Head of caudate nucleus (tissue), 42 donors: ENCODE measurements at places on chromosomes 5 and 9.

GRCh38 chr5:31952067-31952466 is 222.1 kb downstream of the GOLPH3 start:
- no peak for DNase-seq

DNA sequence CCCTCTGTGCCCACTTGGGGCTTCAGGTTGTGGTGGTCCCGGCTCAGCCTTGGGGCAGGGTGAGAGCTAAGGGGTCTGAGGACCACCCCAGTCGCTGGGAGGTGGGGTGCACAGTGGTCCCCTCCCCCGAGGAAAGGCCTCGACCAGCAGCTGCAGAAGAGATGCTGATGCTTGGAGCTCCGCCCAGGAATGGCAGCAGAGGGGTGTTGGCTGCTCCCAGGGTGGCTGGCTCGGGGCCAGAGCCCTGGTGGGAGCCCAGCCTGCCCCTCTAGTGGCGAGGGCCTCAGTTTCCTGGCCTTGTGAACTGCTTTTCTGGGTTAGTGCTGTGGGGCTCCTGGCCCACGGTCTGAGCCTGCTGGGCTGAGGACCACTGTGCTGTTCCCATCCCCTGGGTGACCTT is 1.2 kb downstream of the DIPK1B start:
- DNase-seq: peak; percentile 44

DNA sequence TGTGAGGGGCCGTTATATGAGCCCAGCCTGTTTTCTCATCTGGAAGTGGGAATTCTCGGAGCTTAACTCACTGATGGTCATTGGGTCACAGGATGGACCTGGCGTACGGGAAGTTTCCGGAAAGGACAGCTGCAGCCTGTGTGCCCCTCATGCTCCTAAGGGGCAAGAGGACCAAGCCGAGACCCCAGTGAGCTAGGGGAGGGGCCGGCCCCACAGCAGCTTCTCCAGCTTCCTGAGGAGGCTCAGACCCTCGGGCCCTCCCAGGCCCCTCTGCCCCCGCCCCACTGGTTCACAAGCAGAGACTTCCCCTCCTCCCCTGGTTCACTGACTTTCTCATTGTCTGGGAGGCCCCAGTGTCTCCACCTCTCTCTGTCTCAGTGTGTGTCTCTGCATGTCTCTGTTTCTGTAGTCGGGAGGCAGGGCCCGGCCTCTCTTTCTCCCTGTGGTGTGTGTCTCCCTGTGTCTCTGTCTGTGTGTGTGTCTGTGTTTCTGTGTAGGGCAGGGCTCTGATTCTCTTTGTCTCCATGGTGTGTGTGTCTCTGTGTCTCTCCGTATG is 32.3 kb upstream of the FIBCD1 start:
- DNase-seq: no peak

- no peak for DNase-seq
Observed at GRCh38 chr5:14227513-14227912, 84.4 kb downstream of the TRIO start.

DNA sequence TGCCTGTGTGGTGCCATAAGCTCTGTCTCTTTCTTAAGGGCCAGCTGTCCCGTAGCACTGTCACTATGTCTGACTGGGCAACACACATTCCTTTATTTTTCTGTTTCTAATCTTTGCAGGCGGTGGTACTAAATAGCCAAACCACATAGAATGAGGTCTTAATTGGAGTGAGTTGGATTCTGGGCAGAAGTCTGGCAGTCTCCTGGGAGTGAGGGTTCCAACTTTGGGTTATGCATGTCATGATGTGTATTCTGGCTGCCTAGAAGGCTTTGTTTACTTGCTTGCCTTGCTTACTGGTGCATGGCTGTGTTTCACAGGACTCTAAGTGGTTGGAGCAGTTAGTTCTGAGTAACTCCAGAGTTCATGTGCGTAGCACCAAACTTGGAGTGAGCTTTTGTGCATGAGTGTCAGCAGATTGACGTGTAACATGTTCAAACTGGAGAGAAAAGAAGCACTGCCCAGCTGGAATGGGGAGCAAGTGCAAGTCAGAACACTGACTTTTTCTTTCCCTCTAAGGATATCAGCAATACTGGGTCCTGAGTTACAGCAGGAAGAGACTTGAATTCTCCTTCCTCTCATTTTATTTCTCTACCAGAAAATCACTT is 185.8 kb downstream of the PCSK1 start:
- no peak for DNase-seq

DNA sequence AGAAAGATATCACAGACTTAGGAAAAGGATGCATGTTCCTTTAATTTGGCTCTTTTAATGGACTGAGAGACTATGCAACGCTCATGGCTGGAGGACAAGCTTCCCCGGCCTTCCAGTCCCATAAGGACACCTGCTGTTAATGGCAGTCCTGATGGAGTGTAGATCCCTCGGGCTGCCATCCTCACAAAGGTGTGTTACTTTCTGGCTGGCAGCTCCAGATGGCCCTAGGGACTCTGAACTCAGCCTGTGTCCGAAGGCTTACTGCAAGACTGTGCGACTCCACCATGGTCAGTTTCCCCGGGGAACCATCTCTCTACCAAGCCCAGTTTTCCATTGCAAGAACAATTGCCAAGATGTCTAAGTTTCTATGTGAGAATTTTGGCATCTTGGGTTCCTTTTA is 25.5 kb upstream of the KCNIP1 start:
- DNase-seq: no peak

DNA sequence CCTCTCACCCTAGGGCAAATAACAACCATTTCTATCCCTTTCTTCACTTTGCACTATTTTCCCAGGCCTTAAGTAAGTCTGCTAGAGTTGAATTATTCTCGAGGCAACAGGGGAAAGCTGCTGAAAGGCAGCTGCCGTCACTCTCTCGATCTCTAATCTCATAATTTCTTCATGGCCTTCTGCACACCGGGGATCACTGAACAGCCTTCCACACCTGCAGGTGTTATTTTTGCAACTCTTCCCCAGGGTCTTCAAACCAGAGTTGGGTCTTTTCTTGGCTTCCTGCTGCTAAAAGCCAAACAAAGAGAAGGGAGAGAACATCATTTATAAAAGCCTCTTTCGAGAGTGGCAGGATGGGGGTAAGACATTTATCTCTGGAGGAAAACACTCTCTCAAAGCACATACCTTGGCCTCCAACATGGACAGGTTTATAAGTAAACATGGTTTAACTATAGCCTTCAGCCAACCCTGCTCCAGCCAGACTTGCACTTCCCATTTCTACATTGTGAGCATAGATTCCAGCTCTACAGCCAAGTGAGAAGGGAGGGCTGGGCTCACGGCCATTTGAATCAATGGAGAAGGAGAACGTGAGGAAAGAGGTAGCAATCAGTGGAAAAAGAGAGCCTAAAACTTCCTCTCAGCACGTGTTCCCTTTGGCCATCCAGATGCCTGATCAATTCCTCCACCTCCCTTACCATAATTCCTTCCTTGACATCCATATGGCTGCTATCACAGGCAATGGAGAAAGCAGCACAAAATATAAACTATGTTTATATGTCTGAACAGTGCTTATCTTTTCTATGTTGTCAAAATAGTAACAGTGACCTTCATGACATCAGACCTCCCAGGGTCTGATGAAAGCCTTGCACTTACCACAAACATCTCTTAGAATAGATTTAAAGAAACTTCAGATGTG is 464.9 kb downstream of the TLE1 start:
- DNase-seq: no peak

GRCh38 chr5:113047234-113047633 is 70.6 kb downstream of the DCP2 start:
- no peak for DNase-seq

- no peak for DNase-seq
Observed at GRCh38 chr9:128102196-128102595, 25.3 kb downstream of the PTGES2 start.

DNA sequence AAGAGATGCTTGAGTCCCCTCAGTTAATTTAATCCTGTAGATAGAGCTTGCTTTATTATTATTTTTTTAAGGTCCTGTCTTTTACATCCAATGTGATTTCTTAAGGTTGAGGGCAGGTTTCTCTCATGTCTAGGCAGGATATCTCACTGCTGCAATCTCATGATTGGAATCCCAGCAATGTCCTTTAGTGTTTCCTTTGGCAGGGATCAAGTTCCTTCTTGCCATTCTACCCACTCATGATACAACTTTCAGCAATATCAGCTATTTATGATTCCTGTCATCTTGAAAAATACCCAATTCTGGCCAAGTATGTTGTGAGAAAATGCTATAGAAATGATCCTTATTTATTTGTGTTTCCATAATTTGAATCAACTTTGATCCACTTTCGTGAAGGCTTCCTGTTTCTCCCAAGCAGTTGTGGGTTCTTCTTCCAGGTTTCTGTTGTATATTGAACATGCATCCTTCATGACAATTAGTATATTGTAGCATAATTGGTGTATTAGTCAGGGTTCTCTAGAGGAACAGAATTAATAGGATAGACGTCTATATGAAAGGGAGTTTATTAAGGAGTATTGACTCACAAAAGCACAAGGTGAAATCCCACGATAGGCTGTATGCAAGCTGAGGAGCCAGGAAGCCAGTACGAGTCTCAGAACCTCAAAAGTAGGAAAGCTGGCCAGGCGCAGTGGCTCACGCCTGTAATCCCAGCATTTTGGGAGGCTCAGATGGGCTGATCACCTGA is 18.4 kb upstream of the VPS13A start:
- DNase-seq: no peak

DNA sequence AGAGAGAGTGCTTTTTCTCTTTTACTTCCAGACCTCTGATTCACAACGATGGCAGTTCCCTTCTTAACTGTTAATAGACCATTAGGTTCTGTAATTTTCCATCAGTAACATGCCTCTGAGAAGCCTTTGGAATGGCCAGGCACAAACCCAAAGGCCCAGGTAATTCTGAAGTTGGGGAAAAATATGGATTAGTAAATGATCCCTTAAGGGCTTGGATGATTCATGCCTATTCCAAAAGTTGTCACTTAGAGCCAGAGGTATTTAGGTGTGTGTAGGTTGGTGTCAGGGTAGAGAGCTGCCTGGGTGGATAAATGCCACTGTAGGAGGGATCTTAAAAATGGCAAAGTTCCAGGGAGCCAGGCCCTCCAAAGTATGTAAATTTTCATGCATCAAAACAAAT is 228.8 kb downstream of the PLK2 start:
- no peak for DNase-seq
